Islet precursor cell (in vitro differentiated cells): ENCODE measurements at places on chromosomes 4 and X.
A peak's percentile ranks its signal among the peaks of the same experiment; 100 is the strongest.

DNA sequence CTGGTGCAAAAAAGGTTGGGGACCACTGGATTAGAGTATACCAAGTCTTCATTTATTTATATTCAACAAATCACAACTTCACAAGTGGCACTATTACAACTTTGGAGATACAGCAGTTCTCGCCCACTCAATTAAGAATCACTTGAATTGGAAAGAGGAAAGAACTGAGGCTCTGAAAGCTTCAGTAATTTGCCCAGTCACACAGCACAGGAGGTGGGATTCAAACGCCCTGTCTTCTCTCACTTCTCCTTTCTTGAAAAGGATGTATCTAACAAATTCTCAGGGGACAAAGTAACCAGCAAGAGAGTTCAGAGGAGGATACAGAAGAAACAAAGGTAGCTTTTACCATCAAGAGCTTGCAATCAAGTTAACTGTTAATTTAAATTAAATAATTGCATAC lies 12.4 kb downstream of the SMIM14 start:
- DNase-seq, result no peak

DNA sequence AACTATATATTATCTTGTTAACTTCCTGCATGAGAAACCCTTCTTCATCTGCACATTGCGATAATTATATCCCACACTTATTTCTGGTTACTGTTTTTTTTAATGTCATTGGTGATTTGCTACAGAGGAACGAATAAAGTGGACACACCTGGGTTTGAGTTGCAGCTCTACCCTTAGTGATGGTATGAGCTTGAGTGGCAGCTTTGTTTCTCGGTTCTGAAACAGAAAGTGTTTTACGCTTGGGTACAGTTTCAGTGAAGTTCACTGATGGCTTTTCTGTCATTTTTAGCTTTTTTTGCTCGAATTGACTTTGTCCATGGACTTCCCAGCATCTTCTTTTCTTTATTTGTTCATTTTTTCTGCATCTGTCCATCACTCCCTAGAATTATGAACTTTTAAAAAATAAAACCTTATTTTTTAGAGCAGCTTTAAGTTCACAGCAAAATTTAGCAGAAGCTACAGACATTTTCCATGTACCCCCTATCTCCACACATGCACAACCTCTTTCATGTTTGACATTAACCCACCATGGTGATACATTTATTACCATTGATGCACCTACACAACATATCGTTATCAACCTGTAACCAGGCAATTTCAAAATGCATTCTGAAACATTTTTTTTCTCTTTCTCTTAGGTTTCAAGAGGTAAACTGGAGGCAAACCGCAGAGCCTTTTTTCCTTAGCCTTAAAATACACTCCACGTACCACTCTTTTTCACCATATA lies 1041.6 kb upstream of the PRKX start:
- no peak for DNase-seq

DNA sequence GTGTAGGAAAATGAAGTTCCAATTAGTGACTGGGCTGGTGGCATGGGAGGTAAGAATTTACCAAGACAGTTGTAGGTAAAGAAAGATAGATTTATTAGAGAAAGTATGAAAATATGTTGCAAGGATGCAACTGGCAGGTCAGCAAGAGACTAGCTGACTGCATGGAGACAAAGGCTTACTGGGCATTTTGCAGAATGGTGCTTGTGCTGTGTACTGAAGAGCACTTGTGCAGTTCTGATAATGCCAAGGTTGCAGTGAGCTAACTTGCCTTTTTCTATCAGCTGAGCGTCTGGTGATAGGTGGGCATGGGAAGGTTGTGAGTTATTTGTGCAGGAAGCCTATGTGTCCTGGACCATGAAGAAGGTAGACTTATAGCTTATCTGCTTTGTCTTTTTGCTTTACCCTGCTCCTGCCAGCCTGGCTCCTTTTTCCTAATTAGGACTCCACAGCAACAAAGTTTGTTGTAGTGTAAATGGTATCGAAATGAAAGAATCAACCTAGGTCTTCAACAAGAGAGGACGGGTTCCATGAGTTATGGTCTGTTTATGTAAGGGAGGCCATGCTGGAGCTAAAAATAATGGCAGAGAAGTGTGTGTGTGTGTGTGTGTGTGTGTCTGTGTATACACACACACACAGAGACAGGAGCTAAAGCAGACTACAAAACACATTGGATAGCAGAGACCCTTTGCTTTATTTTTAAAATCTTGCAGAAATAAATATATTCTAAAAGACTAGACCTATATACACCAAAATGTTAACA lies 15.0 kb downstream of the BST1 start:
- no peak for DNase-seq

GRCh38 chr4:57544811-57545654 lies 434.8 kb upstream of the IGFBP7 start:
- DNase-seq, result no peak

GRCh38 chr4:632926-633325 lies 7.6 kb downstream of the PDE6B start:
- peak; percentile 39 for DNase-seq

- DNase-seq, result peak; percentile 54
Observed at GRCh38 chrX:116961872-116962582, 499.3 kb upstream of the CT83 start.

- DNase-seq, result peak; percentile 76
Observed at GRCh38 chrX:69060631-69061408, 104.4 kb downstream of the PJA1 start.

- peak; percentile 40 for DNase-seq
Observed at GRCh38 chr4:1446502-1447386, 40.5 kb upstream of the NKX1-1 start.

GRCh38 chrX:148542481-148543255 lies 42.3 kb downstream of the AFF2 start:
- no peak for DNase-seq

DNA sequence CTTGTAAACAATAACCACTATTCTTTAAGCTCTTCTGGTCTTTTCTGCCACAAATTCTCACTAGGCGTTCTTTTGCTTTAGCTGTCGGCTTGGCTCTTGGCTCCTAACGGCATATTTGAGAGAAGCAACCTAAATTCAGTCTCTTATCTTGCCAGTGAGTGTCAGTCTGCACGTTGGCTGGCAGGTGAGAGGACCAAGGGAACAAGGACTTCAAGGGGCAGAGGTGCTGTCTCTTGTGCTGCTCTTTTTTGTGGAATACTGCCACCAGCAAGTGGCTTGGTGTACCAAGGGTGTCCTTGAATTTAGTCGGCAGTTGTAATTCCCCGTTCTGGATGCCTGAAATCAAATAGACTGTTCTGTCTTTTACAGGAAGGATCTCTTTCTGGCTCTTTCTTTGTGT lies 77.8 kb upstream of the SLC4A4 start:
- no peak for DNase-seq

- DNase-seq, result no peak
Observed at GRCh38 chrX:45619290-45619689, 418.6 kb upstream of the DIPK2B start.

DNA sequence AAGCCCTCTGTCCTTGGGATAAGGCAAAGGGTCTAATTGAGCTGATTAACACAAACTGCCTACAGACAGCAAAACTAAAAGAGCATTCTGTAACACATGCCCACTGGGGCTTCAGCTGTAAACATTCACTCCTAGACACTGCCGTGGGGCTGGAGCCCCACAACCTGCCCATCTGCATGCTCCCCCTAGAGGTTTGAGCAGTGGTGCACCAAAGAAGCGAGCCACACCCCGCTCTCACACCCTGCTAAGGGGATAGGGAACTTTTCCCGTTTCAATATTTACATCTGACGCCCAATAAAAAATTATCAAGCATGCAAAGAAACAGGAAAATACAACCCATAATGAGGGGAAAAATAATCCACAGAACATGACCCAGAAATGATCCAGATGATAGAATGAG lies 46.9 kb upstream of the HSD17B10 start:
- no peak for DNase-seq

DNA sequence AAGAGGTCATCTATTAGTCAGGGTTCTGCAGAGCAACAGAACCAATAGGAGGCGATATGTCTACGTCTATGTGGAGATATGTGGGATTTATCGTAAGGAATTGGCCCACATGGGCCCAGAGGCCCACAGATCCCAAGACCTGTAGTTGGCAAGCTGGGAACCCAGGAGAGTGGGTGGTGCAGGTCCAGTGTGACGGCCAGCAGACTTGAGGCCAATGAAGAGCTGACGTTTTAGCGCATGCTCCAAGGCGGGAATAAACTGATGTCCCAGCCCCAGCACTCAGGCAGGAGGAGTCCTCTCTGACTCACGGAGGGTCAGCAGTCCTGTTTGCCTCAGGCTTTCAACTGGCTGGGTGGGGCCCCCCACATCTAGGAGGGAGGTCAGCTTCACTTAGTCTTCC lies 21.3 kb downstream of the SPACA5 start:
- DNase-seq, result no peak

- peak; percentile 60 for DNase-seq
Observed at GRCh38 chrX:46759645-46759974, 692 bp upstream of the SLC9A7 start.

GRCh38 chr4:176048631-176049030 lies 17.0 kb upstream of the WDR17 start:
- no peak for DNase-seq

DNA sequence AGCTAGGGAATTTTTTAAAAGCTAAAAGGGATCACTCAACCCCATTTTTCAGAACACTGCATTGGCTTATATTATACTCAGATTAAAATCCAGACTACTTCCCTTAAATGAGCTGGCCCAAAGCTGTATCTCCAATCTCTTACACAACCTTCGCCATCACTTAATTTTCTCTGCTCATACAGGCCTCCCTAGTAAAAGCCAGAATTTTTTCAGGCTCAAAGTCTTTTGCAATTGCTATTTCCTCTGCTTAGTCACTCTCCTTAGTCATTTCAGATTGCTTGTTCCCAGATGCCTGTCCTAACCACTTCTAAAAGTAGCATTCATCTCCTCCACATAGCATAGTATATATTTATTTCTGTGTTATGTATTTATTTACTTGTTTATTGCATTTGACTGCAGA lies 1587.9 kb upstream of the ADGRL3 start:
- DNase-seq, result no peak

GRCh38 chr4:85445050-85445639 lies 29.8 kb upstream of the ARHGAP24 start:
- DNase-seq, result no peak

DNA sequence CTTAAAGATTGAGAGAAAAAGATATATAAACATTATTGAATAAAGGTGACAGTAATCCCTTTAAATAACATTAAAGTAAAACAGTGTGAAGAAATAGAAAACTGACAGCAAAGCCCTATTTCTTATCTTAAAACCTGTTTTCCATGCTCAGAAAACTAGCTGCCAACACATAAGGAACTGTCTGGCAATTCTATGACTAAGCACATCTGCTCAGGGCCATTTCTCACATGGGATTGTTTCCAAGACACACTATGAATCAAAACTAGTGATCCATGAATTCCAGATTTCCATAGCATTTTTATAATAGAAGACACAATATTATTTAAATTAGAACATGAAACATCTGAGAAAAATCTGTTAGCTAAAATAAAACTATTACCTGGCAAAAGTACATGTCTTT lies 113.4 kb downstream of the SCLT1 start:
- DNase-seq, result no peak

GRCh38 chr4:53647547-53647946 lies 56.3 kb upstream of the LNX1 start:
- no peak for DNase-seq

DNA sequence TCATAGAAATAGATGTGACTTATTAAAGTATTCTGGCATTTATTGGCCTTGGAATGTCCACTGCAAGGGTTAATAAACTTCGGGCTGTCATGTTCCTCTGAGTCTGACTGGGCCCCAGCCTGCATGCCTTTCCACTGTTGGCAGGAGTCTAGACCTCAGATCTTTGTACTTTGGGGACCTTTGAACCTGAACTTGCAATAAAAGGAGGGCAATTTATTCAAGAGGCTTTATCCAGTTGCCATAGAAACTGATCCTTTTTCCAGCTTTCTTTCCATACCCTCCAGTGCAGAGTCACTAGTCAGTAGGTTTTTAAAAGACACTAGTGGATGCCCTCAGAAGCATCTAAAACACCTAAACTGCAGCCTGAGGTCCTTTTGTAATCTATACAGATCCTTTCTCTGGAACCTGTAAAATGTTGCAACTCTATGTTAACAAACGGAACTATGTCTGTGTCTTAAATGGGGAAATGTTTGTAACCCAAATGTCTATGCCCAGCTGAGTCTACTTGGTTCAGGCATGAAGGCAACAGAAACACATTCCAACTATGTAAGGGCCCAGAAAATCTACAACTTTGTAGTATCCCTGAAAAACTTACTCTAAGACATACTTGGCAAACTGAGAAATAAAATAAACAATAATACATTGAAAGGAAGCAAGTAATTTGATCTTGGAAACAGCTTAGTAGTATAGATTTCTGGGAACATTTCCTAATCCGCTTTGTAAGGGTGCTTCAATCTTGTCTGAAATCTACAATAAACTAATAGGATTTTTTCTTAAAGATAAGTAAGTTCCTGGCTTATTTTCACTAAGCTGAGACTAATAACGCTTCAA lies 41.5 kb downstream of the SOWAHB start:
- DNase-seq, result no peak

DNA sequence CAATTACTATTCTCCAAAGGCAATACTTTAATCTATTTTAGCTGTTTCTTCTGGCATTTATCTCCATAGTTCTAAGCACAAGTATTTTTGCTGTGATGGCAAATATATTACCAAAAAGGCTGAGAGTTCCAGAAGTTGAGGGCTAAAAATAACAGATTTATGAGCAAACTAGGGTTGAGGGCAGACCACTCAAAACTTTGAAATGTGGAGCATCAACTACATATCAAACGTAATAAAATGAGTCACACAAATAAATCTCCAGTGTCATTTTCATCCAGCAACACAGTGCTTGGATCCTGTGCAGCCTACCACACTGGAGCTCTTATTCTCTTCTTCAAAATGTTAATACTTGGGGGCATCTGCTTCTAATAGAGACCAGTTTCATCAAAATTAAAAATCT lies 163.9 kb downstream of the HS3ST1 start:
- DNase-seq, result no peak

DNA sequence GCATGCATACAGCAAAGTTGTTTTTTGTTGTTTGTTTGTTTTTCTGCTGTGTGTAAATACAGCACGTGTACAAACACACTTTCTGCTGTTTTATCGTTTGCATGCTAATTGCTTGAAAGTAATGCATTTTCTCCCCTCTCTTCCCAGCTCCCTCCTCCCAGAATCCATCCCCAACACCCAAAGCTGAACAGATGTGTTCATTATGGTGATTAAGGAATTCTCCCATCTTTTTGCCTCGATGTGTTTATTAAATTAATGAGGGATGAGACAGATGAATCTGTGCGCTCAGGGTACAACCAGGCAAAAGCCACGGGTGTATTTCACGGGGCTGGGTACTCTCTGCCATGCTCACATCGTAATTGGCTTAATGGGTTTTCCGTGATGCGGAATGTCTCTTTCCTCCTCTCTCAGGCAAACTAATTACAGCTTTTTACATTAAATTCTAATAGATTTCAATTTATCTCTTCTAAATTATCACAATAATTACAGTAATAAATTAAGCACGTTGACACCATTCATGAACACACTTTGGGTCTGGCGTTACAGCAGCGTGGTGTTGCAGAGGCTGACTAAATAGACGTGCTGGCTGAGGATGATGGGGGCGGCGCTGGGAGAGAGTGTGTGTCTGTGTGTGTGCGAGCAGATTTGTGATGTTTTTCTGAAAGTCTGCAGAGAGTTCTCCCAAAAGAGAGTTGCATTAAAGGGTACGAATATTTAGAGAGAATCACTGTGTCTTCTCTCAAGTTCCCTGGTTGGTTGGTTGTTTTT lies 117.7 kb downstream of the CRLF2 start:
- DNase-seq, result no peak

GRCh38 chr4:24932515-24933225 lies 19.8 kb upstream of the CCDC149 start:
- no peak for DNase-seq

GRCh38 chr4:119314356-119314755 lies 7.6 kb downstream of the FABP2 start:
- DNase-seq, result no peak
